ENCODE measurements at places on chromosomes 16 and 17.

DNA sequence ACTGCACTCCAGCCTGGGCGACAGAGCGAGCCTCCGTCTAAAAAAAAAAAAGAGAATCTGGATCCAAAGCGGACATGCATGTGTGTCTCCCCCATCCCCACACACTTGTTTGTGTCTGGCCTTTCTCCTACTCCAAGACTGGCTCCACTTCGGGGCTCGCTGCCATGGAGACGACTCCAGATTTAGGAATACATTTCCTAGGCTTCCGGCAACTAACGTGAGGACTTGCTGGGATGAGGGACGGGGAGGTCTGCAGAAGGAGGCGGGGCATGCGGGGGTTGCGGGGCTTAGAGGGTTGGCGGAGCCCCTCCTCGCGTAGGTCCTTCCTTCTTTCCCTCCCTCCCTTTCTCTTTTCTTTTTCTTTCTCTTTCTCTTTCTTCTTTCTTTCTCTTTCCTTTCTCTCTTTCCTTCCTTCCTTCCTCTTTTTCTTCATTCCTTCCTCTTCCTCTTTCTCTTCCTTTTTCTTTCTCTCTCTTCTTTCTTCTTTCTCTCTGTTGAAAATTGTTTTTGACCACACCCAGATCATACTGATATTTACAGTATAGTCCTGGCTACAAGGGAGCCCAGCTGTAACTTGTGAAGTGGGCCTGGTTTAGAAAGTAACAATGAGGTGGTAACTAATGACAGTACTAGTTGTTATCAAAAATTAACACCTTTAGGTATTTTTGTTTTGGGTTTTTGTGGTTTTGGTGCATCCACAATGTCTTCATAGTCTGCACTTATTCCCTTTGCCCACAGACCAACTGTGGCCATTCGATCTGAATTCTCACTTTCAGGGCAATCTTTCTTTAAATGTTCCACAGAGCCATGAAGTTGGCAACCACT lies 25.2 kb downstream of the MIS12 start:
- DNase-seq = no peak

DNA sequence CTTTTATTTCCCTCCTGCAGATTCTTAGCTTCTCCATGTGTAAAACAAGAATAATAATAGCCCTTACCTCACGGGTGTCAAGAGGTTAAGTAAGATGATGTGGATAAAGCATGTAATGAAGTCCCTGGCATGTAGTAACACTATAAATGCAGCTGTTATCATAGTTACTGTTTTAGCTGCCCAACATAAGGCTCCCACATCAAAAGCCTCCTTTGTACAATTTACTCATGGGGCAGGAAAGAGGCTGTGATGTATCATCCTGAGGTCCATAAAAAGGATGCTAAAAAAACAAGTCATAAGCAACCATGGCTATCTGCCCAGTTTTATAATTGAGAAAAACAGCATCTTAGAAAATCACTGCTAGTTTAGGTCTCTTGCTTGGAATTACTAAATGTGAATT lies 339.7 kb downstream of the CA10 start:
- no peak for DNase-seq

DNA sequence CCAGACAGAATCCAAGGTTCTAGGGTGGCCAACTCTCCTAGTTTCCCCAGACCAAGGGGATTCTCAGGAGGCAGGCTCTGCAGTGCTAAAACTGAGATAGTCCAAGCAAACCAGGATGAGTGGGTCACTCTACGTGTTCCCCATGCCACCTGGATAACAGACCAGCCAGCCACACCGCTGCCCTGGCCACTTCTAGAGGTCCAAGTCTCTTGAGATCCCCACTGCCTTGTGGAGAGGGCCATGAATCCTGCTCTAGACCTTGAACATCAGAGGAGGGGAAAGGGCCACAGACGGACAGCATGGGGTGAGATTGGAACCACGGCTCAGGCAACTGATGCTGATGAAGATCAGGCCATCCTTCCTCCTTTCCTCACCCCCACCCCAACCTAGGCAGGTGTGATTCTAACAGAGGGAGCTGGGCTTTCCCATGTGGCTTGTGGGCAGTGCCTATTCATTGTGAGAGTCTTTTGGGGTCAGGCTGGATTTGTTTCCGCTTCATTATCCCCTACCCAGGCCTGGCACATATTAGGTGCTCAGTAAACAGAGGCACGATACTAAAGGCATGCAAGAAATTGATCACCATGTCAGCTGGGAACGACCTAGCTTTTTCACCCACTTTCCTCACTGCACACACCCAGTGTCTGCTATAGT lies 16.8 kb upstream of the TVP23A start:
- DNase-seq = no peak

DNA sequence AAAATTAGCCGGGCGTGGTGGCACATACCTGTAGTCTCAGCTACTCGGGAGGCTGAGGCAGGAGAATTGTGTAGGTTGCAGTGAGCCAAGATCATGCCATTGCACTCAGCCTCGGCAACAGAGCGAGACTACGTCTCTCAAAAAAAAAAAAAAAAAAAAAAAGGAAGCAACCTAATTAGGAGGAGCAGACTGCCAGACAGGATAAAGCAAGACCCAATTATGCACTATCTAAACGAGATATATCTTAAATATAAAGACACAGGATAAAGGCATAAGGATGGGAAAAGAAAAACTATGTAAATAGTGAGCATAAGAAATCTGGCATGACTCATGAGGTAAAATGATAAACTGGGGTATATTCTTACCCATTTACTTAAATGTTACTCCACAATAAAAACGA lies 4.9 kb downstream of the TXNDC11 start:
- no peak for DNase-seq

DNA sequence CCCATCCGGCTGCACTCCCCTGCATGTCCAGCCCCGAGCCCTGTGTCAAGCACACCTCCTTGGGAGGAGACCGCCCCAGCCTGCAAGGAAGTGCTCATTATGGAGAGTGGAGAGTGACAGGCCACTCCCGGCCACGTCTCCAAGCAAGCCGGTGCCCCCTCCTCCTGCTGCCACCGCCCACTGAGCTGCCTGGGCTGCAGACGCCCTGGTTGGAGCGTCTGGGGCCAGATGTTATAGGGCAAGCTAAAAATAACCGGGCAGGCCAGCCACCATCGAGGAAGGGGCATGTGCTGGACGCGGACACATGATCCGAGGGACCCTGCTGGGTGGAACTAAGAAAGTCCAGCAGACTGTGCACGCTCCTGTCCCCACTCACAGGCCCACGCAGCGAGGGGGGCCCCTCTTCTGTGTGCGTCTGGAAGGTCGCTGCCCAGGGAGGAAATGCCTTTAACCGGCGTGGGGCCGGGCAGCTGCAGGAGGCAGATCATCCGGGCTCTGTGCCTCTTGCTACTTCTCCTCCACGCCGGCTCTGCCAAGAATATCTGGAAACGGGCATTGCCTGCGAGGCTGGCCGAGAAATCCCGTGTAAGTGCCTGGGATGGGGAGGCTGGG lies at the start of gene WFDC1:
Gene WFDC1, plus strand, starts transcription at position 348 of the 612 bp plus-strand sequence. Its CDS starts 94 bp downstream, at position 442.
- no peak for DNase-seq

DNA sequence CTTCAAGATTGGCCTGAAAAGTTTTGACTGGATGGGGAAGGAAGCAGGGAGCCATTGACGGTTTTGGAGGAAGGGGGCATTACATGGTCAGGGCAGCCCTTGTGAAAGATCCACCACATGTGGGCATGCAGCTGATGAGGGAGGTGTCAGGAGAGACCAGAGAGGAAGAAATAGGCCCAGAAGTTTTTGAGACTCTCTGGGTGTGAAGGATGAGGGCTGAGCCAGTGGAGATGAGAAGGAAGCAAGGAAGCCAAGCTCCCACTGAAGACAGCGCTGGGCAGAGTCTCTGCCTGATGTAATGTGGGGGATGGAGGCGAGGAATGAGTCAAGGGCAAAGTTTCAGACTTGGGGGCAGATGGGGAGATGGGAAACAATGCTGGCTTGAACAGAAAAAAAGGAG lies 530 bp downstream of the CCL17 start:
- DNase-seq = no peak

DNA sequence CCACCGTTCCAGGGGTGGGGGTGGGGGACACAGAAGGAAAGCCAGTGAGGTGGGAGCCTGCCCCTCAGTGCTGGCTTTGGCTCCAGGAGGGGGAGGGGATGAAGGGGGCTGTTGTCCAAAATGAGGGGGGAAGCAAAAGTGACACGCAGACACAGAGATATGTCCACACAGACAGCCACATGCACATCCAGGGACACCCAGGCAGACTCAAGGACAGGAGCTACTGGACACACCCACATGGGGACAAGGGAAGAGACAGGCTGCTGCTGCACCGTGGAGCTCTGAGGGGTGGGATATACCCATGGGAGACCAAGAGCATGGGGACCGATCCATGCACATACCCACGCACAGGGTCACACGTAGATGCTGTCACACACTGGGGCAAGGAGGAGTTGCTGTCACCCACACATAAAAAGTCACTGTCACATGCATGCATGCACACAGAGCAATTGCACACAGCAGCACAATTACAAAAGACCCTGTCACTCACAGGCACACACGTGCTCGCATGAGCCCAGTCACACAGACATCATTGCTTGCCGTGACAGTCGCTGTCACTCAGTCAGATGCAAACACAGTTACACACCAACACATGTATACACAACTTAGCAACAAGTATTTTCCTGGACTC lies 1.3 kb downstream of the THRA start:
- no peak for DNase-seq

DNA sequence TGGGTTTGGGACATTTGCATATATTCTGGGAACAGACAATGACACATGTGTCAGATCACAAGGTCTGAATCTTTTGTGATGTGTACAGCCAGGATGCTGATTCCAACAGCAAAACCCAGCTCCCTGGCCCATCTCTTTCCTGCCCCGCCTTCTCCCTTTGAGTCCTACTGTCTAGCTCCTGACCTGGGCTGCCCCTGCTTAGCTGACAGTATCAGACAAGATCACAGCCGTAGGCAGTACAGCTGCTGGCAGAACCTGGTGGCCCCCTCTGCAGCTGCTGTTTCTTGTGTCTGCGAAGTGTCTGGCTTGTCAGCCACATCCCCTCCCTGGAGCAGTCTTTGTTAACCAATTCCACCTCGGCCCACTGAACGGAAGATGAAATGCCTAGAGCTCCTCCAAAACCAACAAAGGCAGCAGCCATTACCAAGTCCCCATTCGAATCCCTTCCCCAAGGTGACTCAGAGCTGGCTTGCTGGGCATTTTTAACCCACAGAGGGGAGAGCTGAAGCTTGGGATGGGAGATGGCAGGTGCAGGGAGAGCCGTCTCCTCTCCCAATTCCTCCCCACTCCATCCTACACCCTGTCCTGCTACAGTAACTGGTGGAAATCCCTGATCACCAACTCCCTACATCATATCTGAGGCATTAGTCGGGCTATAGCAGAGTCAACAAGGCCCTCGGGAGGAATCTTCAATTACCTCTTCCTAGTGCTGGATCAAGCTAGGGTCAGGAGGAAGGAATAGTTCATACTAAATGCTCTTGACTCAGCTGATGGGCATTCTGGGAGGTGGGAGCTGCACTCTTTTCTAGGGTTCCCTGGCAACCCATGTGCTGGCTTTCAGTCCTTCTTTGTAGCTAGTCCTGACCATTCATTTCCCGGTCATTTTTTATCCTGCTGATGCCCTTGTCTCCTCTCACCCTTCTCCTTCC lies 5.8 kb downstream of the PIPOX start:
- DNase-seq = no peak

DNA sequence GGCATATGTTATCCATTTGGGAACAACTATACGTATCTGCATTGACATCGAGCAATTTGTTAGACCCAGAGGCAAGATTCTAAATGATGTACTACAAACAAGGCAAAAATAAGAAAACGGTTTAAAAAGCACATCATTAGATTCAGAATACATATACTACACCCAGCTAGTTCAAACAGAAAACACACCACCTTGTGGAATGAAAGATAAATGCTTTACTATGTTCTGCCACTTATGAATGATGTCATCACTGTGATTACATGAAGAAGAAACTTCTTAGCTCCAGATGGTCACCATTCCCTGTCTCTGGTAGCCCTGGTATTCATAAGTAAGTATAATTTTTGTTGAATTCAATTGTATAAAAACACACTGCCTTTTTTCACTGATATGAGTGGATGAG lies 7.8 kb downstream of the NACA2 start:
- DNase-seq = no peak

- no peak for DNase-seq
These were observed 108.5 kb downstream of the ZNF778 start for GRCh38 chr16:89325861-89326471.

GRCh38 chr17:28926366-28926765 lies 23.5 kb upstream of the DHRS13 start:
- DNase-seq = no peak

GRCh38 chr16:57578521-57579360 lies 36.3 kb downstream of the ADGRG5 start:
- no peak for DNase-seq

Data from stimulated activated CD4-positive, alpha-beta T cell treated with anti-CD3 and anti-CD28 coated beads, TNF-alpha, amount 100 ng/mL, for 24 hours (primary cell).